Caki2 (cell line): ENCODE measurements at places on chromosomes 11 and 22.

GRCh38 chr22:31227186-31227585, 15.1 kb downstream of the LIMK2 start:
- DNase-seq, result no peak

- no peak for DNase-seq
Measured at GRCh38 chr11:20155683-20156279, 4.5 kb downstream of the DBX1 start.

DNA sequence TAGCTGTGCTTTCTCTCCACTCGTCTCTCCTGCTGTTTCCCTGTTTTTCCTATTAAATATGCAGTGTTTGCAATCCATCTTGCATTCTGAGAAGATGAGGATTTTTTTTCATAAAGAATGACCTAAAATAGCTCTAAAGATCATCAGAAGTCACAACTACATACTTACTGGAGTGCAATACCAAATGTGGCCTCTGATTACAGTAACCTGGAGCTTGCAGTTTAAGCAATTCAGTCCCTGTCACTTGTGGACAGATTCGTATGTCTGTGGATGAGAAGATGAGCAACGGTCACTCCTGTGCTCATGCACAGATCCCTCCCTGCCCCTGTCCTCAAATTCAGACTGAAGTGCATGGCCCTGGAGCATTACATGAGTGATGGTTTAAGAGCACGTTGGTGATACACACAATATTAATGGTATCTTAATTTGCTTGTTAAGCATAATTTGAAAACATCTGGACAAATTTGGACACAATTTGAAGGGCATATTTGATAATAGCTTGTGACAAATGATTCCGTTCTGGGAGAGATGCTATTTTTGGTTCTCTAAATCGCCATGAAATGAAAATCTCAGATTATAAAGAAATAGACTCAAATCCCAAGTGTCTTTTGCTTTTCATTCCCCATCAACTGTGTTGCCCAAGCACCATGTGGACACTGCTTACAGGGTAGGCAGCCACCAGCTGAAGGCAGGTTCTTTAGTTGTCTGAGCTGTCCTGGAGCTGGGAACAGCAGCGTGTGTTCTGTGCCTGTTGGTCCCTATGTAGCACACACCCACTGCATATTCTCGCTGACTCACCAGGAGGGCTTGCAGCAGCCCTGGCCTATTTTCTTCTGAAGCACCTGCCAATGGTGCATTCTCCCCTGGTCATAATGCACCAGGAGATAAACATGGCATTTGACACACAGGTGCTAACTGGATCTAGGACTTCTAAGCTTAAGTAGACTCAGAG, 32.6 kb upstream of the PRAME start:
- no peak for DNase-seq

GRCh38 chr11:104594228-104594958, 303.9 kb downstream of the CASP12 start:
- DNase-seq, result peak; percentile 60

DNA sequence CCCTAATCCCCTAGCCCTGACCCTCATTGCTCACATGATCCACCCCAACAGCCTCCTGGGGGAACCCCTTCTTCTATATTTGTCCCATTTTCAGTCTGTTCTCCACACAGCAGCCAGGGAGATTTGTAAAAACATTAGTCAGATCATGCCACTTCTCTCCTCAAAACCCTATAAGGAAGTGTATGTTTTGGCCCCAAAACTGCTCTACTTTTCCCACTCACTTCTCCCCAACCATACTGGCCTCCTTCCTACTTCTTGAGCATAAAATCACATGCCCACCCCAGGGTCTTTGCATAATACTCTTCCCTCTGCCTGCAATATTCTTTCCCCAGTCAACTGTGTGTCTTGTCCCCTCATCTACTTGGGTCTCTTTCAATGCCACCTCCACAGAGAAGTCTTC, 4.7 kb upstream of the SLC22A12 start:
- no peak for DNase-seq

GRCh38 chr11:119873761-119874421, 144.9 kb upstream of the NECTIN1 start:
- no peak for DNase-seq

DNA sequence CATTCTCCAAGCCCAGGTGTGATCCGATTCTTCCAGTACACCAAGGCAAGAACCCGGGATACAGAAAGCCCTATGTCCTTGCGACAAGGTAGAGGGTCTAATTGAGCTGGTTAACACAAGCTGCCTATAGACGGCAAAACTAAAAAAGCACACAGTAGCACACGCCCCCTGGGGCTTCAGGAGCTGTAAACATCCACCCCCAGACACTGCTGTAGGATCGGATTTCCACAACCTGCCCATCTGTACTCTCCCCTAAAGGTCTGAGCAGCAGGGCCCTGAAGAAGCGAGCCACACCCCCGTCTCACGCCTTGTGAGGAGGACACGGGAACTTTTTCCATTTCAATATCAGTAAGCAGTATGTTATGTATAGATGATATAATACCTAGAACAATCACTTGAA, 624.7 kb downstream of the BUD13 start:
- no peak for DNase-seq

DNA sequence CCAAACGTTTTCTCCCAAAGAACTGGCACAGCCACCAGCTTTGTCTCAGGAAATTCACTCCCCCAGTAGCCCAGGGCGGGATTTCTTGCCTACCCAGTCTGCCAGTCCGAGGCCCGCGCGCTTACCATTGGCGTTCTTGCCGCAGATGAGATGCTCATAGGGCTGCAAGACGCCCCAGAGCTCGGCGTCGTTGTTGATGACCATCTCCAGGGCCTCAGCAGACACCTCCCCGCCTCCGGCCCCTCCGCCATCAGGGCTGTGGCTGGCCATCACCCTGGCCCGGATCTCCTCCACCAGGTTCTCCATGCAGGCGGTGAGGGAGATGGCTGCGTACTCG, 1.3 kb downstream of the ABTB2 start:
- DNase-seq, result peak; percentile 36
